MCF 10A (cell line): ENCODE measurements at places on chromosomes 7 and 10. TPM values are rescaled to one million over a fixed set of nuclear protein-coding genes. Genes with fewer than 3 reads are reported as not detected.
A peak's percentile ranks its signal among the peaks of the same experiment; 100 is the strongest.

Gene UPF2
- total RNA-seq = 24.3 and 24.7 TPM in 2 replicates

DNA sequence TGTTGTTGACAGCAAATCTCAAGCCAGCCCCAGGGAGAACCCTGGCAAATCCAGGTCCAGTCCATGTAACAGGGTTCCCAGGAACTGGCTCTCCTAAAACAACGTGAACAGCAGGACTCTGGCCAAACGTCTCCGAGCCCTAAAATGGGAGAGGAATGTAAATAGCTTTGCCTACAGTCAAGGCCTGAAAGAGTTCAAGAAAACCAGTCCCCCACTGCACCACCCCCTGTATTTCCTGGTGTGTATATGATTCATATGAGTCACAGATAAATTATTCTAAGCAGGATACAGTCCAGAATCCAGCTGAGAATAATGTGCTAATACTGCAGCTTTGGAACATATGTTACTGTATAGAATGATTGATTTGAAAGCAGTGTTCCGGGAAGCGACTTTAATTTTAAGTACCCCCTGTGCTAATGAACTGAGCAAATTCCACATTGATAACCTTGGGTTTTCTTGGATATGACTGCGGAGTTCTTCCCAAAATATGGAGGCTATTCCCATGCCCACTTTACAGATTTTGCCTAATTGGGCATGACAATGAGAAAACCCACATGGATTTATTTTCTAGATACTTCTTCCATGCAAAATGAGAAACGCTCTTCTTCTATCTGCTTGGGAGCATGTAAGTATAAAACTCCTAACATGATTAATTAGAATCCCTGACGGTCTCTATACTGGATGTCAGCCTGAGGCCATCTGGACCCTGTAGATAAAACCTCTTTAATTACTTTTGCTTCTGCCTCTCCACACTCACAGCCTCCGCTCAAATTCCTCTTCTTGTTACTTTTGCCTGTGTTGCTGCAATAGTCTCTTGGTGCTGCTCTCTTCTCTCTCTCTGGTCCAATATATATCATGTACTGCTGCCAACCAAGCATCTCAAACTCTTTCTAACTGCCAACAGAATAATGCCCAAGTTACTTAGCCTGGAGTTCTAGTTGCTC is 50.2 kb downstream of the LAMB4 start:
- H3K4me1 ChIP-seq = peaks cover 27% of the 10 kb centered on the region
- H3K36me3 ChIP-seq = peaks cover 7% of the 10 kb centered on the region
- DNase-seq = peak; percentile 61
- peak overlapping the region; percentile 29 for H3K27ac ChIP-seq
- H3K4me3 ChIP-seq = no peak overlapping the region

GRCh38 chr7:15778191-15778590 is 91.7 kb upstream of the MEOX2 start:
- no peak overlapping the region for H3K27ac ChIP-seq
- no peaks in the 10 kb centered on the region for H3K4me1 ChIP-seq
- H3K4me3 ChIP-seq = no peak overlapping the region
- DNase-seq = no peak
- peaks cover 13% of the 10 kb centered on the region for H3K27me3 ChIP-seq
- H3K36me3 ChIP-seq = no peaks in the 10 kb centered on the region

GRCh38 chr7:155343661-155344121 is 46.0 kb downstream of the INSIG1 start:
- H3K27ac ChIP-seq = no peak overlapping the region
- H3K4me3 ChIP-seq = no peak overlapping the region
- H3K27me3 ChIP-seq = peaks cover 11% of the 10 kb centered on the region
- no peak for DNase-seq

DNA sequence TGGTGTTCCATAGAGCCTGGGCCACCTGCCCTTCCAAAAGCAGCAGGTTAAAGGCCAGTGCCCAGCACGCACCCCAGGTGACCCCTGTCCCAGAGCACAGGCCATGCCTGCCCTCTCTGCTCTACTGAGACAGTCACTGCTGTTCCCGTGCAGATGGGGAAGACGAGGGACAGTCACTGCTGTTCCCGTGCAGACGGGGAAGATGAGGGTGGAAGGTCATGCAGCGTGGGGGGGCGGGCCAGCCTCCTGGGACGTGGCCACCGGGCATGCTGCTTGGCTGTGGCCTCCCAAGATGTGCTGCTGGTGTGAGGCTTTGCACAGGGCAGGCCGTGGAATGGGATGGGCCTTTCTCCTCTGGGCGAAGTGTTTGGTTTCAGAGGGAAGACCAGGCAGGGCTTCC is 18.4 kb downstream of the LRRC27 start:
- DNase-seq = no peak
- no peaks in the 10 kb centered on the region for H3K27me3 ChIP-seq
- no peaks in the 10 kb centered on the region for H3K4me1 ChIP-seq
- peaks cover 10% of the 10 kb centered on the region for H3K36me3 ChIP-seq

DNA sequence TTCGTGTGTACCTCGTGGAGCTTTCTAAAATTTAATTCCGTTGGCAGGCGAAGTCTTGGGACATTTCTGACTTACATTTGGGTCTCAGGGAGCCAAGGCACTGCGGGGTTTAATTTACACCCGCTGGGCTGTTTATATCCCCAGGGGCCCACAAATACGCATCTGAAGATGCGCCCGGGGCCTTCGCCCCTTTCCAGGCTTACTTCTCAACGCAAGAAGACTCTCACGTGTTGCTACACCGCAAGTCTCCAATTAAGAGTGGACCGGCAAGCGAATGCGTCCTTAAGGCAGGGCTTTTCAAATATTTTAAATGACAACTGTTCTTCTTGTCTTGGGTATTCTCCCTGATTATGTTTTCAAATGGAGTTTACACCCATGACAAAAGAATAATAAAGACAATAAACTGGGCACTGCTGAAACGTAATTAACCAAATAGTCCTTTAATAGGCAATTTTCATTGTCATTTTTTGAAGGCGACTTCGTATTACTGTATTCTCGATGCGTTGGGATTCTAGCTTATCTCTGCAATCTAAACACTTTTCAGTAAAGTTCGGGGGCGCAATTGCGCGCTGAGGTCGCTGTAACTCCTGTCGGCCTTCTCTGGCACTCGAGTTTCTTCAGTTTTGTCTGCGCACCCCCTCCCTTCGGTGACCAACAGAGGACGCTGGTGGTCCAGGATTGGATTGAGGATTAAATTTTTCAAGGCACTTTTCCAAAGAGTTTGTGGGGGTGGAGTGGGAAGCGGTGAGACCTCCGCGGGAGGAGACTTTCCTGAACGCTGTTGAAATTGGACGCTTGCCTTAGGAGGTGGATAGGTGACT is 837 bp upstream of the IGFBP3 start:
- H3K4me1 ChIP-seq = peaks cover 45% of the 10 kb centered on the region
- no peak overlapping the region for H3K27ac ChIP-seq
- peak; percentile 65 for DNase-seq
- H3K4me3 ChIP-seq = peak overlapping the region; percentile 74
- H3K36me3 ChIP-seq = no peaks in the 10 kb centered on the region
- H3K27me3 ChIP-seq = no peaks in the 10 kb centered on the region

DNA sequence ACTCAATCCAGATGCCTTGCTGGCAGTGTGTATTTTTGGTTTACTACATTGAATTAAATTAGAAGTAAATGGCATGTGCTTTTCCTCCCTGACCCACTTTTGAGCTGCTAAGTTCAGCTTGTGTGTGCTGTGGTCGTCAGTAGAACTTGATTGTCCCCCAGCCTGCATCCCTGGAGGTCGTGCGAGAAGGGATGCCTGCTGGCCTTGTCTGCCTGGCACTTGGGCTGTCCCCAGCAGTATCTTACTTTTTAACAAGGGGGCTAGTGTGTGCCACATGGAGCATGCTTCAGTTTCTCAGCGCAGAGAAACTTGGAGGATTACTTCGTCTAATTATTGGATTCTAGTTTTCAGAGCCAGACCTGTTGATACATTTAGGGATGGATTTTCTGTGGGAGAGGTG is 80.2 kb downstream of the ADCY1 start:
- peaks cover 10% of the 10 kb centered on the region for H3K27me3 ChIP-seq
- H3K4me3 ChIP-seq = no peak overlapping the region
- peaks cover 6% of the 10 kb centered on the region for H3K36me3 ChIP-seq
- H3K27ac ChIP-seq = no peak overlapping the region
- DNase-seq = no peak

DNA sequence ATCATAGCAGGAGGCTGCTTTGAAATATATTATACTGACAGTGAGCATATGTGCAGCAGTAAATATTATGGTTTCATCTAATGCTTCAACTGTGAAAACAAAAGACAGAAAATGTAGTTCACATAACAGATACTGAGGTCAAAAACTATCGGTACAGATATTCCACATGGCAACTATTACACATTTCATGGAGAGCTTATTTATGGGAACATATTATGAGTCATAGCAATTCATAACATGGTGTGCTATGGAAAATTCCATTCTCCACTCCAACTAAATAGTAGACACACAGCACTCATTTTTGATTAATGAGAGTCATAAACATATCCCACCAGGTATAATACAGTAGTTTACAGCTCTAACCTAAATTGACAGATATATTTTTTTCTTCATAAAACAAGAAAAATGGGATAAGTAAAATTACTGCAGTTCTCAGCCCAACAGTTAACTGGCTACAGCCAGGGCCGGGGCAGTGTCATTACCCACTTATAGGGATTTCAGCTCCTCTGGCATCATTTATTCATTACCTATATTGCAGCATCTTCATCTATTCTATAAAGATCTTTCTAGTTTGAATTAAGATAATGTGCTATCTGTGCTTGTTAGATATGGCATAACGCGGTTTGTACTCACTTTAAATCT is 475.6 kb upstream of the KLF6 start:
- peak overlapping the region; percentile 98 for H3K27ac ChIP-seq
- H3K4me1 ChIP-seq = peaks cover 16% of the 10 kb centered on the region
- no peaks in the 10 kb centered on the region for H3K27me3 ChIP-seq
- peak; percentile 60 for DNase-seq
- H3K4me3 ChIP-seq = peak overlapping the region; percentile 40

DNA sequence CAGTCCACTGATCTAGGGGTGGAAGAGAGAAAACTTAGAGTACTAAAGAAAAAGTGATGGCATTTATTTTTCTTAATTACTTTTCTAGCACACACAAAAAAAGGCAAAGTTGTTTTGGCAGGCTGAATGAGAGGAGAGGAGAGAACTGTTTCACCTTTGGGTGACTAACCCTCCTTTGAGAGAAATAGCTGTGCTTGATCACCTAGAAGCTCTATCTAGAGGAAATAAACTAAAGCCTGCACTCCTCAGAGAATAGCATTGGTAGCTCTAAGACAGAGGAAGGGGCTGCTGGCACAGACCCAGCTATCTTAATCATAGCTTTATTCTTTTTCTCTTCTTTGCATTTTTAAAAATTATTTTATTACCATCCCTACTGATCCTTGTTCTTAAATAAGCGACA is 6.3 kb downstream of the TMEM243 start:
- H3K27ac ChIP-seq = peak overlapping the region; percentile 10
- no peak overlapping the region for H3K4me3 ChIP-seq
- no peaks in the 10 kb centered on the region for H3K27me3 ChIP-seq
- no peak for DNase-seq
- H3K36me3 ChIP-seq = peaks cover 21% of the 10 kb centered on the region
- peaks cover 27% of the 10 kb centered on the region for H3K4me1 ChIP-seq

- no peaks in the 10 kb centered on the region for H3K27me3 ChIP-seq
- no peak for DNase-seq
- peaks cover 17% of the 10 kb centered on the region for H3K4me1 ChIP-seq
Measured at GRCh38 chr10:88062385-88062784, 199.0 kb downstream of the PTEN start.

Gene BCAP29
- total RNA-seq = 61.5 and 73.4 TPM in 2 replicates

- H3K36me3 ChIP-seq = peaks cover 22% of the 10 kb centered on the region
- DNase-seq = no peak
Measured at GRCh38 chr7:75072981-75073283, 670 bp downstream of the RCC1L start.

DNA sequence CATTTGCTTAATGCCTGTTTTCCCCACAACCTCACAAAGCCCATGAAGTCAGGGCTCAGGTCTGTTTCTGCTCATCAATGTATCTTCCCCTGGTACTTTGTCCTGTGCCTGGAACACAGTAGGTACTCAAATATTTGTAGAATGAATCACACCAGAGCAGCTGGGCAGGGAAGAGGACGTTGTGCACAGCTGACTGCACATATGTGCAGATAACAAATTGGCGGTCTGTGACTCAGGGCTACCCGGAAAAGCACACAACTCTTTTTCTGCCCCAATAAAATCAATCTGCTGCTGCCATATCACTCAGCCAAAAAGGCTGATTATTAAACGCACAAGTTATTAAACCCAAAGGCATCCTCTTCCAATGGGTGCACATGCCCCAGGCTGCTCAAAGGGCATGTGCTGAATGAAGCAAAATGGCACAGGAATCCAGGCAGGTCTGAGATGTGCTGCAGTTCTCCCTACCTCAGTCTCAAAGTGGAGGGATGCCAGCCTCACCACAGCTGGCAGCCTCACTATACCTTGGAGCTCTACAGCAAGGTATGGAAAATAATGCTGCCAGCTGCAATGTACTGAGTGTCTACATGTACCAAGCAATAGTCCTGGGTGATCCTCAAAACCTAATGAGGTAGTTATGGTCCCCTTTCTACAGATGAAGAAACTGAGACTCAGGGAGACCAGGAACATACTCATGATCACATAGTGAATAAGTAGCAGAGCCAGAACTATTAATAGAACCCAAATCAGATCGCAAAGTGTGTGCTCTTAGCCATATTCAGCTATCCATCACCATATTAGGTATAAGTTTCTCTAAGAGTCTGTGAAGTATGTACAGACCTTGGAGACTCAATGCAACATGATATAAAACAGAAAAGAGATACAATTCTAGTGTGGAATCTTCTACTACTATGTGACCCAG is 43.4 kb downstream of the SORBS1 start:
- H3K27ac ChIP-seq = no peak overlapping the region
- DNase-seq = no peak
- H3K36me3 ChIP-seq = no peaks in the 10 kb centered on the region
- H3K4me1 ChIP-seq = peaks cover 13% of the 10 kb centered on the region
- H3K27me3 ChIP-seq = no peaks in the 10 kb centered on the region

DNA sequence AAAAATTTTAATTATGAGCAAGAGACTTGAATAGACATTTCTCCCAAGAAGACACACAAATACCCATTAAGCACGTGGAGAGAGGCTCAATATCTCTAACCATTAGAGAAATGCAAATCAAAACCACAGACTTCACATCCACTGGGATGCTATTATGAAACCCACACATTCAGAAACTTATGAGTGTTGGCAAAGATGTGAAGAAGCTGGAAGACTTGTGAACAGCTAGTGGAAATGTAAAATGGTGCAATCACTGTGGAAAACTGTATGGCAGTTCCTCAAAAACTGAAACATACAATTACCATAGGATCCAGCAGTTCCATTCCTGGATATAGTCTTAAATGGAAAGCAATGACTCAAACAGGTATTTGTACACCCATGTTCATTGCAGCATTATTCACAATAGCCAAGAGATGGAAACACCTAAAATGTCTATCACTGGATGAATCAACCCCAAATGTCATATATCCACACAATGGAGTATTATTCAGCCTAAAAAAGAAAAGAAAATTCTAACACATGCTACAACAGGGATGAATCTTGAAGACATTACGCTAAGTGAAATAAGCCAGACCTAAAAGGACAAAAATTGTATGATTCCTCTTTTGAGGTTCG is 53.5 kb upstream of the FRMD4A start:
- no peak overlapping the region for H3K4me3 ChIP-seq
- no peak for DNase-seq
- H3K27me3 ChIP-seq = no peaks in the 10 kb centered on the region
- no peaks in the 10 kb centered on the region for H3K36me3 ChIP-seq
- no peak overlapping the region for H3K27ac ChIP-seq
